ENCODE measurements at places on chromosomes 2 and 18.

DNA sequence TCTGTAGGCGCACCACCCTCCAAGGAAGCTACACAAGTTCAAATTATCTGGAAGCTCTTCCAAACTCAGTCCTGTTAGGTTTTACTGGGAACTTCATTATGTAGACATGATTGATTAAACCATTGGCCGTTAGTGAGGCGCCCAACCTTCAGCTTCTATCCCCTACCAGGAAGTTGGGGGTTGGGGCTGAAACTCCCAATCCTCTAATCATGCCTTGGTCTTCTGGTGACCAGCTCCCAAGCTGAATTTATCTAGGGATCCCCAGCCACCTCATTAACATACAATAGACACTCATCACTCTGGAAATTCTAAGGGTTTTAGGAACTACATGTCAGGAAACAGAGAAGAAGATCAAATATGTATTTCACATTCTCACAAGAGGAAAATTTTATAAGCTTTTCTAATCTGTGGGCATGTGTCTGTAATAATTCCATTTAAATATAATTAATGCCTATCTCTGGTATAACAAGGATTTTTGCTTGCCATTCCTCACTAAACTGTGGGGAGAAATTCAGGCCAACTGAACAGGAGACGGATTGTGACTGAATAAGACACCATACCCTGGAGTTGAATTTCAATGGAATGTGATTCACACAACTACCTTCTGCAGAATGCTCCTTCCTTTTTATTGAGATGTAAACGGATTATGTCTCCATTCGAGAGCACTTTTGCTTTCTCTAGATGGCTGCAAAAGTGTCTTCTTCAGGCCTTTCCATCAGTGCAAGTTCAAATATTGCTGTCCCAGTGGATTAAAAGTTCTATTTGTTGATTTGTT lies 328.6 kb downstream of the LRRTM1 start:
- no peak for DNase-seq

GRCh38 chr2:65931056-65931455 lies 498.7 kb upstream of the SPRED2 start:
- no peak for DNase-seq

GRCh38 chr2:36798724-36799123 lies 102.2 kb downstream of the VIT start:
- no peak for DNase-seq

DNA sequence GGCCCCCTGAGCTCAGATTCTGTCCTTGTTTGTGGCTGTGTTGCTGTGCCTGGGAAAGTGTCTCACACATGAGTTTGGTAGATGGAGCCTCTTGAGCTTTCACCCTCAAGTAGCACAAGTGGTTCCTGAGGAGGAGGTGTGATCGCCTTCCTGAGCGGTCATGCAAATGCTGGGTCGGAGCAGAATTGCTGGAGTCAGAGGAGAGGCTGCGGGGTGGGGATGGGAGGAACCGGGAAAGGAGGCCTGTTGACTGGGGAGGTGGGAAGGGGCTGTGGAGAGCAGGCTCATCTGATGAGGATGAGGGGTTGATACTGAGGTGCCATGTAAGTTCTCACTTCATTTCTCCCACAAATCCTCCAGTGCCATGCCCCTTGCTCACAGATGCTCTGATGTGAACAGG lies 48.4 kb upstream of the ATG16L1 start:
- no peak for DNase-seq

DNA sequence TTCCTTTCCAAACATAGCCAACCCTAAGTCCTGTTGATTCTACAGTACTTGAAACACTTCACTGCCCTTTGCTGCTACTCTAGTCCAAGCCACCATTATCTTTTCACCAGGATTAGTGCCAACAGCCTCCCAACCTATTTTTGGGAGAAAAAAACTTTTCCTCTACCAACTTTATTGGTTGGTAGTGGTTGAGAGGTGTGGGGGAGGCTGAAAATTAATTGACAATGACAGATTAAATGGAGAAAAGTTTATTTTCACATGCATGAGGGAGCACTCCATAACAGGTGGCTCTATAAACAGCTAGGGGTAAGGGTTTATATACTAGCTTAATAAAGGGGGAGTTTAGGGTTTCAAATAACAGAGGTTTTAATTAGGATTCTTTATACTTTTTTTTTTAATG lies 37.8 kb upstream of the ITPRID2 start:
- no peak for DNase-seq

- DNase-seq = no peak
Observed at GRCh38 chr2:187263675-187264560, 184.1 kb downstream of the CALCRL start.

- no peak for DNase-seq
Observed at GRCh38 chr18:63492851-63493250, 16.1 kb downstream of the SERPINB5 start.

GRCh38 chr2:237482485-237482884 lies 4.6 kb upstream of the MLPH start:
- DNase-seq = no peak

- DNase-seq = no peak
Observed at GRCh38 chr18:36112302-36112701, 16.8 kb downstream of the SLC39A6 start.

GRCh38 chr2:15795426-15795825 lies 144.9 kb upstream of the MYCN start:
- DNase-seq = no peak

GRCh38 chr2:157312866-157313486 lies 12.6 kb downstream of the ERMN start:
- no peak for DNase-seq

DNA sequence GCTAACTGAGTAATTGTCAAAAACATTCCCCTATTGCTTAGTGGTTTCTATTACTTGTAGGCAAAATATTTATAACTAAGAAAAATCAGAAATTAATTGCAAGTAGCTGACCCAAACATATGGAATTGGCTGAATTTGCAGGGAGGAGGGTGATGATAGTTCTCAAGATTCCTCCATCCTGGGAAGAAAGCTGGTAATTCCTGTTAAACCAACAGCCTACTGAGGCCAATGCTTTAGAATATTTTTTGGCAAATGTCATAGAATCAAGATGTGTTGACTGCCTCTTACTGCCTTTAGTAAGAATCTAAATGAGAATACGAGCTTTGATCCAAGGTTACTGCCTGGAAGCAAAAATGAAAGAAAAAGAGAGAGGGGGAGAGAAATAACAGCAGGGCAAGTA lies 120.0 kb downstream of the COL6A3 start:
- no peak for DNase-seq

DNA sequence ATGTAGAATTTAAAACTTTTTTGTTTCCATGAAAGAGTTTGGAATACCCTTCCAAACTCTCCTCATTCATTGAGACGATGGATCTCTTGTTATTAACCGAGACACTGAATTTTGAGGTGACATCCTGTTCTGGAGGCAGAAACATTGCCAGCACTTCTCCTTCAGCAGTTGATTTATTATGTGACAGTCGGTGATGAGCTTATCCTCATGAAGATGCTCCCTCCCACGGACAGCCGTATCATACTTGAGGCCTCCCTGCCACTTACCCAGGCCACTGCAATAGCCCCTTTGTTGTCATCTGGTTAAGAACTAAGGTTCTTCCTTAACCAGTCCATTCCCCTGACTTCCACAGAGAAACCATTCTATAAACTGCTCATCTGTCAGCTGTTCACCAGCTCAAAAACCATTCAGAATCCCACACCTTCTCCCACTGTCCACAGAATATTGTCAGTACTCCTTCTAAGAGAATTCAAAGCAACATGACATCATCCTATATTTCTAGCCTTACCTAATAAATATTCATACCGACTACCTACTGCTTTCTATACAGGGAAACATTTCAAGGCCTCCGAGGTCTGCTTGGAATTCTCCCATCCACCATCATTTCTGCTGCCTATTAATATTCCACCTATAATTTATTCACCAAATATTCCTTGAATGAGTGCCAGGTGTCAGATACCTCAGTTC lies 139.0 kb upstream of the TRIB2 start:
- no peak for DNase-seq

DNA sequence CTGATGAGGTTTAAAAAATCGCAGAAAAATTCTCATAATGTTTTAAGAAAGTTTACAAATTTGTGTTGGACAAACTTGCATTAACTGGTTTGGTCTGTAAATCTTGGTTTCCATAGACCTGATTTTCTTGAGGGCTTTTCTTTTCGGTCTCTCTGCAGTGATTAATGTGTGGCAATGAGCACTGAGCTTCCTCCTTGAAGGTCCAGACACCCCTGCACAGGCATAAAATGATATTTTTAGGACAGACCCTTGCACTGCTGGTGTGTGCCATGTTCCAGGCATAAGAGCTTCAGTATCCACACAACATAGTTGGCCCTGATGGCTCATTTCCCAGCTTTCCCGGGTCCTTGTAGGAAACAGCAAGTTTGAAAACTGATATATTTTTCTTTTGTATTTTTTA lies 33.7 kb downstream of the MRPL33 start:
- DNase-seq = no peak

- peak; percentile 54 for DNase-seq
Observed at GRCh38 chr2:218400167-218400929, 680 bp downstream of the CTDSP1 start.

DNA sequence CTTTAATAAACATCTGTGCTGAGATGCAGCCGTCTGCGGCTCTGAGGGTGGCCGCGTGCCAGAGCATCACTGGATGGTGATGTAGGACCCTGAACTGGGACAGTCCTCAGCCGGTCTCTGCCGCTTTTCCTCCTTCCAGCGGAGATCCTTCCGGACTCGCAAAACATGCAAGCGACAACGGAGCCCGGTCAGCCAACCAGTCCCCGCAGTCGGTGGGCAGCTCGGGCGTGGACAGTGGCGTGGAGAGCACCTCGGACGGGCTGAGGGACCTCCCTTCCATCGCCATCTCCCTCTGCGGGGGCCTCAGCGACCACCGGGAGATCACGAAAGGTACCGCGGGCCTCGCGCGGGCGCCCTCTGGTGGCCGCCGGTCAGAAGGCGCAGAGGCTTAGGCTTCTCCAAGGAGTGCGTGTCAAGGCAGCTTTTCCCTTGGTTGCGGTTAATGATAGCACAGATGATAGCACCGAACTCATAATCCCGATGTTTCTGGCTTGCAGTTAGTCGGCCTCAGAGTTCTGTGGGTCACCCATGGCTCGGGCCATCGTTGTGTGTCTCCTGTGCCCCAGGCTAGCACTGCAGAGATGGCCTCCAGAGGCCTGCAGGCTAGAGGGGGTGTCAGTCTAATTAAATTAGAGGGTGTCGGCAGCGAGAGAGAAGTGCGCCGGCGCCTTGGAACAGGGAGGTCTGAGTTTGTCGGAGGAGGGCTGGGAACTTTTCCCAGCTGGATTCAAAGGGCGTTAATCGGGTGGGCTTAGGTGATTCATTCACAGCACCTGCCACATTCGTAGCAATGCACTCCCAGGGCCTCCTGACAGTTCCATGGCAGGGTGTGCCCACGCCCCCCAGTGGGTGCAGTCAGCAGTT lies 38.5 kb downstream of the LPIN1 start:
- peak; percentile 58 for DNase-seq

DNA sequence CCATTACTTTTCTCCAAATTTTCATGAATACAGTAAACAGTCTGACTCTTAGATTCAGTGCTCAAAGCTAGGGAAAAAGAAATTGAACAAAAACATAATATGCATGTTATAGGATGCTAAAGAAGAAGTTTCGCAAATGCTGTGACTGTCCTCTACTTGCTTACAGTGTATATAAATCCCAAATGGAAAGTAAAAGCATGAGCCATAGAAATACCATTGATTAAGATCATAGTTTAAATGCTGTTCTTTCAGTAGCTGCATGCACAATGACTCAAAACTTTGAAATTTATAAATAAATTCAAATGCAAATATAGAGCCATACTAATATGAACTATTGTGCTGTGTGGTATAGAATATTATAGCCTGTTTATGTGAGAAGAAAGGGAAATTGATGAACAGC lies 1113.9 kb upstream of the ACVR2A start:
- no peak for DNase-seq

DNA sequence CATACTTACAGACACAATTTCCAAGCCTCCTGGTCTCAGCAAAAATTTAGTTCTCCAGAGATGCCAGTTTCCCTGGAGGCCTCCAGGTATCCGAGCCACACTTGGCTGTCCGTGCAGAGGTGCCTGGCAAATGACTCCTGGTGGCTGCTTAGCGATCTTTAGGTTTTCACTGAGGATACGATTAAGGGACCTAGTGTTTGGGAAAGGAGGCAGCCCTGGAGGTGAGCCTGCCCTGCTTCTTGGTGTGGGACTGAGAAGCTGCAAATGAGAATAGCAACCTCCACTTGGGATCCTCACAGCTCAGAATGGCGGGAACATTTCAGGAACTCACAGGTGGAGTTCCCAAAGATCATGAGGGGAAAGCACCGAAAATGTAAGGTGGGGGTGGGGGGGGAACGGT lies 217.6 kb downstream of the ALPK2 start:
- DNase-seq = no peak

DNA sequence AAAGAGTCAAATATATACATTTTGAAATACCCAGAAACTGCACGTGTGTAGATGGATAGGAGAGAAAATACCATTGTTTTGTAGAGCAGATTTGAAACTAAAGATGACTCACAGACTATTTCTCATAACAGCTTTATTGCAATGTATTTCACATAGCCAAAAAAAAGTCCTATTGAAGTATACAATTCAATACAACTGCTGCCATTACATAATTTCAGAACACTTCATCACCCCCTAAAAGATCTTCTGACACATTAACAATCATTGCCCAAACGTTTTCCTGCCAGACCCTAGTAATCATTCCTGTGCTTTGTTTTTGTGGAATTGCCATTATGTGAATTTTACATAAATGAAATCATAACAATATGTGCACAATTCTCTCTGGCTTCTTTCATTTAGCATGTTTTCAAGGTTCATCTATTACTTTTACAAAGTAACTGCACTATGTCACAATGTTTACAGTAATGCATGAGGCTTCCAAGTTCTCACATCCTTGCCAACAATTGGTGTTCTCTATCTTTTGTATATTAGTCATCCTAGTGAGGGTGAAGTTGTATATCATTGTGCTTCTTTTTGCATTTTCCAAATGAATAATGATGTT lies 378.6 kb upstream of the CWC22 start:
- no peak for DNase-seq

GRCh38 chr2:104658904-104659591 lies 194.9 kb upstream of the POU3F3 start:
- no peak for DNase-seq

DNA sequence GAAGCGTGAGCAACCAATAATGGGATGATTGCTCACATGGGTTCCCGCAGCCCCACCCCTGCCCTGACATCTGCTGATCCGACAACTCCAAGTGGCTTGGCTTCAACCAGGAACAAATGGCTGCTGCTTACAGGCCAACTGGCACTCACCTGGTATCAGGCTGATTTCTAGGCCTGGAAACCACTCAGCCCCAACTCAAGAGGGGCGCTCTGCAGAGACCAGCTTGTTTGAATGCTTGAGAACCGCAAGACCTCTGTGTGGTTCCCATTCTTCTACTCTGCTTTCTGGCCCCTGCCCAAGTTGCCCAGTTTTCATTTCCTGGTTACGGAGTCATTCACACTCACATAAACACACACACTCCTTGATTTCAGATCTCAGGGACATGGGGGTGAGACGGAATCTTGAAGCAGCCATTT lies 52.0 kb downstream of the TNP1 start:
- no peak for DNase-seq

DNA sequence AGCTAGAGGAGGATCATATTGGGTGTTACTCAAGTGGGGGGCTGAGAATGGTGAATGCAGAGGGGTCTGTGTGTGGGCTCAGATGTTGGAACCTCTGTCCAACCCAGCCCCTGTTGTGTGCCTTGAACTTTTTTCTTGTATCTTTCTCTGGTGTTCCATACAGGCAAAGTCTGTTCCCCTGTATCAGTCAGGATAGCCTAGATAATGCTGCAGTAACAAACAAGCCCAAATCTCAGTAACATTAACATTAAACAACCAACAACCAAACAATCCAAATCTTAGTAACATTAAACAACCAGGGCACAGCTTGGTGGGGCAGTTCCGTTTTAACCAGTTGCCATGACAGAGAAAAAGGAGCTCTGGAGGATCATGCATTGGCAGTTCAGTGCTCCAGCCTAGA lies 103.7 kb downstream of the CTIF start:
- no peak for DNase-seq
